ENCODE measurements at places on chromosomes 16 and 17.

- peak; percentile 42 for DNase-seq
Measured at GRCh38 chr17:80124351-80124981, 22.5 kb downstream of the EIF4A3 start.

- DNase-seq, result no peak
Measured at GRCh38 chr16:27778926-27779570, 229.1 kb downstream of the KATNIP start.

GRCh38 chr17:79563237-79564013 lies 47.4 kb downstream of the RBFOX3 start:
- peak; percentile 80 for DNase-seq

- DNase-seq, result no peak
Measured at GRCh38 chr17:9038380-9038779, 17.1 kb downstream of the NTN1 start.

DNA sequence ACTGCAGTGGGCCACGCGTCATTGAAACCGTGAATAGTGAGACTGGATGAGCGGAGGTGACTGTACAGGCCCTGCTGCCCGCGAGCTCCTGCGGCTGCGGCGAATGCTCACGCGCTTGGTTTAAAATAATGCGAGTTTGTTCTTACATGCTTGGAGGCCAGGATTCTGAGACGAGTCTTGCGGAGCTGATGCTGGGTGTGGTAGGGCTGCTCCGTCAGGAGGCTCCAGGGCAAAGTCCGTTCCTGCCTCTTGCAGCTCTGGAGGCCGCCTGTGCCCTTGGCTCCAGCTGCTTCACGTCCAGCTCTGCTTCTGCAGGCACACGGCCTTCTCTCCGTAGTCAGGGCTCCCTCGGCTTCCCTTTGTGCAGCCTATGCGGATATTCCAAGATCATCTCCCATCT lies 9.5 kb downstream of the ACSF3 start:
- DNase-seq, result no peak

- DNase-seq, result peak; percentile 45
Measured at GRCh38 chr17:65942592-65942991, 249.3 kb downstream of the CEP112 start.

GRCh38 chr17:30957741-30958140 lies 13.1 kb upstream of the RNF135 start:
- DNase-seq, result no peak

DNA sequence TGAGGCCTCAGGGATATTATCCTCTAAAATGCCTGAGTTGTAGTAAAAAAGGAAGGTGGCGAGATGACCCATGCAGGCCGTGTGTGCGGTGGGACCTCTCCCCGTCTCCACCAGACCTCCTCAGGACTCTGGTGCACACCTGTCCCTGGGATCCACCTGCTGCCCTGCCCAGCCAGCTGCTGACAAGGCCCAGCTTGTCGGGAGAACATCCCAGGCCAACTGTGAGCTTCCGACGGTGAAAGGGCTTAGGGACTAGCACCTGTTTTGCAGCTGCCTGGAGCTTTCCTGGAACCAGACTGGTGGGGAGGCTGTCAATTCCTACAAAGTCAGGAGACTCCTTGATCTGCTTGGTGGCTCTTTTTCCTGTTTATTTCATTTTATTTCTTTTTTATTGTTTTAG lies 11.6 kb downstream of the IL34 start:
- no peak for DNase-seq

DNA sequence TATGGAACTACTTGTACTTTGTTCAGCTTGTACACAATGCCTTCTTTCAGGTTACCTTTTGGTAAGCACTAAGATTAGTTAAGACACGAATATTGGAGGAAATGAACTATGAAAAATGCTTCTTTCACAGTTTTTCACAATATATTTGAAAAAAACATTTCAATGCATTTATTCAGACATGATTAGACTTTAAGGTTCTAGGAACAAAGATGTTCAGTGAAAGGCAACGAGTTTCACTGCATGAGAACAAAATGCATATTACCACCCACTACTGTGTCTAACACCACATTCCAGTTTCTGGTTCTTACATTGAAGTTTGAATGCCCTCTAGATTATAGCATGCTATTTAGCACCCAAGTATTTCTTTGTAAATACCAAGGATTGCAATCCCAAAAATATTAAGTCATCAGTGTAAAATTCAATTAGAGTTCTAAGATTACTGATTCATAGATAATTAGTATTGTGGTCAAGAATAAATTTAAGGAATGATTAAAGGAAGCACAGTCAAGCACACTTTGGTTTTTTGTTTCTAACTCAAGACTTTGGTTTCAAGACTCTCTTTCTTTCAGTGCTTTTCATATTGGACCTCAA lies 261.7 kb downstream of the CEP112 start:
- no peak for DNase-seq

DNA sequence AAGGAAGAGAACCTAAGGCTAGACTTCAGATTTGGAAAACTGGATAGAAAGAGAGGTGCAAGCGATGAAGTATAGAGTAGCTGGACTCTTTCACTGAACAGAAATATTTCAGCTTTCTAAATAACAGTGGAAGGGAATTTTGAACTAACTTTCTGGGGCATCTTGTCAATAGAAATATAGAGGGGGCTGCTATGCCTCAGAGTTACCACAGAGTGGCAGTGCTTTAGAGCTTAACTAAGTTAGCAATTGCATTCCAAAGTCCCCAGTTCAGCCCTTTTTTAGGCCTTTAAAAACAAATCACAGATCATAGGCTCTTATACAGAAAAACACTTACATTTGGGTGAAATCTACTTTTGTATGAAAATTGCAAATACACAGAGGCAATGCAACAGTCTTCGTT lies 154.2 kb upstream of the CDH8 start:
- no peak for DNase-seq

DNA sequence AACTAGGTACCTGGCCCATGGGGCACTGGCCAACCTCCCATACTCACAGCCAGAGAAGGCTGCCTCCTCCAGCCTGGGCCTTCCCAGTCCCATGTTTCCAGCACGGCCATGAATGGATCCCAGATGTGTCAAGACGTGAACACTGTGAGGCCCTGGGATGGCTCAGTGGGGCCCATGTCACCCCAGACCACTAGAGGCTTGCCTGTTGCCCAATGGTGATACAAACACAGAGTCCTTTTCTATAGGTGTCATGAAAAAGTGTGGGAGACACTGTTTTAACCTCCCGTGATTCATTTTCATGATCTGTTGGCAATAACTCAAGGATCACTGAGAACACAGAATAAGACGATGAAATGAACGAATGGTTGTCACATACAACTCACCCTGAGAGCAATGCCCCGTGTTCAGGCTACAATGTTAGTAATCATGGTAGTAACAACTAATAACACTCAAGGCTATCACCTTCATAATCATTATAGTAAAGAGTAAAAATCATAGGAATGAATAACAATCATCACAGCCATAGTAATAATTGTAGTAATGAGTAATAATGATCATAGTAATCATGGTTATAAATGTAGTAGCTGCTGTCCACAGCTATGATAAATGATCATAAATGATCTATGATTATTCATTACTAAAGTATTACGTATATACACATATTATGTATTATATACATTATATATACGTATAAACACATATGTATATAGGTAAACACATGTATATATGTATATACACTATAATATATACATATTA lies 64.0 kb downstream of the DYNLRB2 start:
- DNase-seq, result no peak

GRCh38 chr17:46984341-46984740 lies 5.3 kb upstream of the RPRML start:
- DNase-seq, result no peak

DNA sequence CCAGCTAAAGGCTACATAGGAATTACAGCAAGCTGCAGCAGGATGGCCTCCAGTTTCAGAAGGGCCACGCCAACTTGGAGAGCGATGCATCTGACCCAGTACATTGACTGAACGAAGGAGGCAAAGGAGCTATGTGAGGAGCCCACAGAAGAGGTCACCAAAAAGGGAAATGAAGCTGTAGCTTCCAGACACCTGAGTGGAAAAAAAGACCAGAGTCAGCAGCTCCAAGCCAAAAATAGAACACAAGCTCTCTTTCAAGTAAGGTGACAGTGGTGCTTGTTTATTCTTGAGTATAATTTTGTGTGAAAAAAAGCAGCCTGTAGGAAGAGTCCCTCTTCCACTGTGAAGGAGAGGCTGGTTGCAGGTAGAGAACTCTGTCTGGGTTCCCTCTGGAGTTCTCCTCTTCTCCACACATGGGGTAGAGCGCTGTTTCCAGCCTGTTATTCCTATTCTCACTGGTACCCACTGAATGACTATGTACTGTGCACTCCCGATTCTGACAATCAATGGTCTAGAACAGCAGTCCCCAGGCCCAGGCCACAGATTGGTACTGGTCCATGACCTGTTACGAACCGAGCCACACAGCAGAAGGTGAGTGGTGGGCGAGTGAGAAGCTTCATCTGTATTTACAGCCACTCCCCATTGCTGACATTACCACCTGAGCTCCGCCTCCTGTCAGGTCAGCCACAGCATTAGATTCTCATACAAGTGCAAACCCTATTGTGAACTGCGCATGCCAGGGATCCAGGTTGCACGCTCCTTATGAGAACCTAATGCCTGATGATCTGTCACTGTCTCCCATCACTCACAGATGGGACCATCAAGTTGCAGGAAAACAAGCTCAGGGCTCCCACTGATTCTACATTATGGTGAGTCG lies 15.1 kb downstream of the CCL4 start:
- DNase-seq, result no peak

DNA sequence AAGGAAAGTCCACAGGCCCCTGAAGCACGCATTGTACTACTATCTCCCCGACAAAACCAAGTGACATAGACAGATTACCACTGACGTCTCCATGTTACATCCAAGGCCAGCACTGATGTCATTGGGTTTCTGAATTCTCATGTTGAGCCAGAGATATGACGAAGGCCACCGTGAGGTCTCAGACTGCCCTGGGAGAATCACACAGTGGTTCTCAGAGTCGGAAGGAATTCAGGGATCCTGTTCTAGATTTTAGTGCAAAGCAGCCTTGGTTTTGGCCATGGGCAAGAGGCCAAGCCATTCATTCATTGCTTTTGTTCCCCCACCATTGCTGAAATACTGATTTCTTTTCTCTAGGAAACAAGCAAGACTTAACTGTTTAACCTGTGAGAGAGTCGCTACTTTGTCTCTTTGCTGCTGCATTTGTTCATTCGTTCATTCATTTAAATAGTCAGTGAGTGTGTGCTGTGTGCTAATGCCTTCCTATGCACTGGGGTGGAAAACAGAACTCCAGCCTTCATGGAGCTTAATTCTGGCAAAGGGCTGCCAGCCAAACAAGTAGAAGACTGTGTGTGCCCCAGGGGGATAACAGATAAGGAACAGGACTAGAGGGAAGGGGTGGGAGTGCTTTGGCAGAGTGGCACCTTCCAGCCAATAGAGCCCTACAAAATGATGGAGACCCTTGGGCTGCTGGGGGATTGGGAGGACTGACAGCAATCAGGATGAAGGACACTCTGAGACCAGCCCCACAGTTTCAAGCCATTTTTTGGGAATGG lies 222.3 kb downstream of the MSI2 start:
- DNase-seq, result no peak

GRCh38 chr17:77328823-77329740 lies 188.3 kb downstream of the SEC14L1 start:
- no peak for DNase-seq

DNA sequence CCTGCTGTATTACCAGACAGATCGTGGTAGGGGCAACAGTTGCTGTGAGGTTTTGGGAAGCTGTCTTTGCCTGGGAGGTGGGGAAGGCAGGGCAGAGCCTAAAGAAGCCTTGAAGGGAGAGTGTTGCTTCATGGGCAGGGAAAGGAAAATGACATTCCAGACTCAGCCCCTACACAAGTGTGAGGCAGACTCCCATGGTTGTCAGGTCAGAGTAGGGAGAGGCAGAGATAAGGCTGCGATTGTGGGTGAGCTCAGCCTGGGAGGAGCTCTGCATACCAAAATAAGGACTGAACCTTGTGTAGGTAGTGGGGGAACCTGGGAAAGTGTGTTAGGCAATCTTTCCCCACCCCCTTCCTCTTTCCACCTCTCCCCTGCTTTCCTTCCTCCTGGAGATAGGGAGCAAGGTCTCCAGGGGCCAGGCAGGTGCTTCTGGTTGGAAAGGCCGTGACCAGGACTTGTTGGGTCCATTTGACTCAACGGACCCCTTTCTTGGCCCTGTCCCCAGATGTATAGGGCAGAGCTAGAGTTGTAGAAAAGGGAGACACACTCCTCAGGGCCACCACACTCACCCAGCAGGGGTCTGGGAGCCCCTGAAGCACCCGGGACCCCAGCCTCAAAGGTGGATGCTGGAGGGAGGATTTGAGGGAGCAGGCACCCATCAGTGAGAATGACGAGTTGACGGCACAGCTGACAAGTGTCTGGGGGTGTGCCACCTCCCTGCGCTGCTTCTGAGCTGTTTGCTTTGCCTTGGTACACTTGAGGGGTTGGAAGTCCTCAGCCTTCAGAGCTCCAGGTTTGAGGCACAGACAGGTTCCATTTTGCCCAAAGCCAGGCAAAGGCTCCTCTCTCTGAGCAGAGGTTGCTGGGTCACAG lies 18.5 kb upstream of the TOB1 start:
- no peak for DNase-seq

GRCh38 chr17:77345260-77345910 lies 204.6 kb downstream of the SEC14L1 start:
- no peak for DNase-seq

GRCh38 chr16:80260906-80261311 lies 279.9 kb upstream of the DYNLRB2 start:
- DNase-seq, result no peak

DNA sequence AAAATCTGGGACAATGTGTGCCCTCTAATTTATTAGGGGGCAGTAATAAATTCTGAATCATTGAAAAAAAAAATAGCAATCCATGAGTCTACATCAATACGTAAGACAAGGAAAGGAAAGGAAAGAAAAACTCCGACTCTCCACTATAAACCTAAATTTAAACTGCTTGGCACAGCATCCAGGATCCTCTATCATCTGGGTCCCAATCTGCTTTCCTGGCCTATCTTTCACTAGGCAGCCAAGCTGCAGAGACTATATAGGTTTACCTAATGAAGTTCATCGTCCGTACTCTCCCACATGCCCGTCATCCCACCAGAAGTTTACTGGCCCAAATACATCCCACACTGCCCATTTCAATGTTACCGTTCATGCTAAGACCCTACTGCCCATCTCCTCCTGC lies 179.2 kb downstream of the PARN start:
- DNase-seq, result no peak

DNA sequence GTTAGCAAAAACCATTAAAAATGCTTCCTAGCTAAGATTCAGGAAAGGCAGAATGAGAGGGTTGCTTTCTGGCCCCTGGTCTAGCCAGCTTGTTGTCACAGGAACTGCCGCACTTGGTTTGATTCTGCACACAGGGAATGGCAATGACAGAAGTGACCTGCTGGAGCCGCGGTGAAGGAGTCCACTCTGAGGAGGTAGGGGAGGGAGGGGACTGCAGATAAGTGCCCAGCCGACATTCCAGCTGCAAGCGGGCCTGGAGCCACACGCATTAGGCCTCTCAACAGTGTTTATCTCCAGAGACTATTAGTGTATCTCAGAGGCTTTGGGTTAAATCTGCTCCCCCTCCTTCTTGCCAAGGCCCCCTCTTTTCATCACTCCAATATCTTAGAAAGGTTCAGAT lies 38.6 kb downstream of the CDRT15 start:
- no peak for DNase-seq

Data from ELR (cell line).